ENCODE measurements at places on chromosomes 12 and 14.

- no peak for DNase-seq
Observed at GRCh38 chr12:13196130-13196921, at the start of gene EMP1. Gene EMP1 (plus strand): TSS chr12:13196726. CDS start chr12:13211511, 14,785 bp downstream.

DNA sequence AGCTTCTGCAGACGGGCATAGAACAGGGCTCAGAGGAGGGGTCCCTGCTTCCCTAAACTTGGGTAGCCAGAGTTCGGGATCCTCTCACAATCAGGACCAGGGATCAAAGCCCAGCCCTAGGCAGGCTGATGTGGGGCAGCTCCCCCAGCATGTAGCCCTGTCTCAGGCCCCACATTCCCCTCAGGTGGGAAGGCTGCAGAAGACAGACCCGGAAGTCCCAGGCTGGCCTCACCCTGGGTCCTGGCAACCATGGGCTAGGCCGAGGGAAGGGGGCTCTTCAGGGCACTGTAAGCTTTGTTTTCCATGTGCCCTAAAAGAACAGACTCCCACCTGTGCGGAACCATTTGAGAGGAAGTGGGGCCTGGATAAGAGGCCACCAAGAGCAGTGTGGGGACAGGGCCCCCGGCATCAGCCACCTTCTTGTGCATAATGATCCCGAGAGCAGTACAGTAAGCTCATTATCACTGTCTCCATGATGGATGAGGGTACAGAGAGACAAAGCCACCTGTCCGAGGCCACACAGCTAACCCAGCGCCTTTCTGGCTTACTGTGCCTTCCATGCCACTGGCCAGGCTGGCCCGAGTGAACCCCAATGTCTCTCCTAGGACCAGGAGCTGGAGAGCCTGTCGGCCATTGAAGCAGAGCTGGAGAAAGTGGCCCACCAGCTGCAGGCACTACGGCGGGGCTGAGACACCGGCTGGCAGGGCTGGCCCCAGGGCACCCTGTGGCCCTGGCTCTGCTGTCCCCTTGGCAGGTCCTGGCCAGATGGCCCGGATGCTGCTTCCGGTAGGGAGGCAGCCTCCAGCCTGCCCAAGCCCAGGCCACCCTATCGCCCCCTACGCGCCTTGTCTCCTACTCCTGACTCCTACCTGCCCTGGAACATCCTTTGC, 11.5 kb downstream of the CHGA start:
- DNase-seq = no peak

DNA sequence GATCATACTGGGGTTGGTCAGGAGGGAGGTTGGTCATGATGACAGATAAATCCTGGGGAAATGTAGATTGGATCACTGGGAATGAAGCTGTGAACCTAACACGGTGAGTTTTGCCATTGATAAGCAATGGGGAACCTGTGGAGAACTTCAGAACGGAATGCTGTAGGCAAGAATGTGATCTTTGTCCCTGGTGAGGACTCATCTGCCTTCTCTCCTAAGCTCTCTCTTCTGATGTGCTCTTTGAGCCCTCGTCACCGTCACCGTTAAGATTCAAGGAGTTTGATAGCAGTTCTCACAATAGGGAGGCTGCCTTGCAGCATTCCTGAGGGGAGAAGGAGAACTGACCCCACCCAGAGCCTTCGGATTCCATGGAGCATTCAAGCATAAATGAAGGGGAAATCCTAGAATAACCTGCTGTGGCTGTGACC, 217.6 kb downstream of the ANO6 start:
- no peak for DNase-seq

GRCh38 chr14:58744801-58745394, 107.1 kb downstream of the DACT1 start:
- no peak for DNase-seq

GRCh38 chr14:105430565-105430964, 10.9 kb downstream of the MTA1 start:
- DNase-seq = no peak

- no peak for DNase-seq
Observed at GRCh38 chr14:71119832-71120231, 212.6 kb downstream of the PCNX1 start.

GRCh38 chr14:99773521-99774497, 19.4 kb upstream of the EML1 start:
- no peak for DNase-seq

- no peak for DNase-seq
Observed at GRCh38 chr14:69928111-69928523, 48.9 kb downstream of the SMOC1 start.

DNA sequence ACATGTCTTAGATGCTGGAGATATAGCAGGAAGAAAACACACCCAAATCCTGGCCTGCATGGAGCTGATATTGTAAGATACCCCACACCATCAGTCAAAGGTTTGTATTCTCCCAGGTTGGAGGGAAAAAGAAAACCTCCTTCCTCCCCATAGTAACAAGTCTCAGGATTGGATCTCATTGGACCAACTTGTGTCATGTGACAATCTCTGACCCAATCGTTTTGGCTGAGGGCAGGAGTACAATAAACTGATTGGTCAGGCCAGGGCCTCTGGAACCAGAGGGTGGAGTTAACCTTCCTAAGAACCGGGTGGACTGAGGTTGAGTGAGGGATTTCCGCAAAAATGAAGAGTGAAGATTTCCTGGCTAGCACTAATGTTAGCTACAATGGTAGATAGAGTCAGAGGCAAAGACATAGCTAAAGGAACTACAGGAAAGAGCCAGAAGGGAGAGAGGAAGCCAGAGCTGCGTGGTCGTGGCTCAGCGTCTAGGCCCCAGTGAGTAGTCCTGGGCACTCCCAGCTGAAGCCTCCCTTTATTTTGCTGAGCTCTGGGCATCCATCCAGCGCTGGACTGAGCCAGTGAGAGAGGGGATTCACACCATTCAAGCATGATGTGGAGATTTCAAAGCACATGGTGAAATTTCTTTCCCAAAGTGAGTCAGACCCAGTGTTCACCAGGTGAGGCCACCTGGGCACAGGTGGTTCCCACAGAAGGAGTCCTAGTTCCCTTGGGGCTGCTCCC, 219.9 kb downstream of the AACS start:
- DNase-seq = no peak

DNA sequence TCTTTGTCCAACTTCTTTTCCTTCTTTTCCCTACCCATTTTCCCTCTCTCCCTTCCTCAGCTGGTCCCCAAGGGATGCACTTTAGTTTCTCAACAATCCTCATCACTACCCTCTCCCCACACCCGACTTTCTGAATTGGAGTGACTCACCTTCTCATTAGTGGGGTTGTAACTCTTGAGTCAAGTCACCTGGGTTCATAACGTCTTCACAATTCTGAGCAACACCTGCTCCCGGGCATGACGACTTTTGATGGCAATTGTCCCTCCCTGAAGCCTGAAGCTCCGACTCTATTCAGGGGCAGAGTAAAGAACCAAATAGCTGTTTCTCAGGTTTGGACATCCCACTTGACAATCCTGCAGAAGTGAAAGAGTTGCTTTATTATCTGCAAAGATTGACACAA, 82.7 kb upstream of the OTX2 start:
- no peak for DNase-seq

DNA sequence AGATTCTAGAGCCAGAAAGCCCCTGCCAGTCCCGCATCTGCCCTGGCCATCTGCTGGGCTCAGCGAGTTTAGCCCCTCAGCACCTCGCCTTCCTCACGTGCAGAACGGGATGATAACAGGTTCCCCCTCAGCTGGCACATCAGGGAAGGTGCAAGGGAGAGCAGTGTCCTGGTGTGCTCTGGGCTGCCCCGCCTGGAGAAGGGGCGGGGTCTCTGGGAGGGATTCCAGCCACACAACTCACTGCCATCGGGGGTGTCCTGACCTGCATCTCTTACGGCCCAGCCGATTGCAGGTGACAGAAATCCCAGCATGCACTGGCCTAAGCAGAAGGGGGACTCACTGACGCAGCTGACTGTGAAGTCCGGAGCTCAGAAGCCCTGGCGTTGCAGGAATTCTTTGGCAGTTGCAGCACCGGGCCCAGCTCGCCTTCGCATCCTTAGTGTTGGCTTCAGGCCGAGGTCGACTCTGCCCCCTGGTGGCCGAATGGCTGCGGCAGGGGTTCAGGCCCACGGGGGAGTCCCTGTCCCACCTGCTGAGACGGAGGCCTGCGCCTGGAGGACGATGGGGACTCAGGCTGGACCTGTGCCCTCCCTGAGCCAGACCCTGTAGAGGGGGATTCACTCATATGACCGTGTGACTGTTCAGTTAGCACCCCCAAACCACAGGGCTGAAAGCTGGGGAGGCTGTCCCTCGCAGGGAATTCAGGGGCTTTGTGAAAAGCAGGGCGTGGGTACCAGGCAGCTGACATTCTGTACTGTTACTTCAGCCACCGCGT, 178.6 kb downstream of the ADGRD1 start:
- DNase-seq = peak; percentile 28

DNA sequence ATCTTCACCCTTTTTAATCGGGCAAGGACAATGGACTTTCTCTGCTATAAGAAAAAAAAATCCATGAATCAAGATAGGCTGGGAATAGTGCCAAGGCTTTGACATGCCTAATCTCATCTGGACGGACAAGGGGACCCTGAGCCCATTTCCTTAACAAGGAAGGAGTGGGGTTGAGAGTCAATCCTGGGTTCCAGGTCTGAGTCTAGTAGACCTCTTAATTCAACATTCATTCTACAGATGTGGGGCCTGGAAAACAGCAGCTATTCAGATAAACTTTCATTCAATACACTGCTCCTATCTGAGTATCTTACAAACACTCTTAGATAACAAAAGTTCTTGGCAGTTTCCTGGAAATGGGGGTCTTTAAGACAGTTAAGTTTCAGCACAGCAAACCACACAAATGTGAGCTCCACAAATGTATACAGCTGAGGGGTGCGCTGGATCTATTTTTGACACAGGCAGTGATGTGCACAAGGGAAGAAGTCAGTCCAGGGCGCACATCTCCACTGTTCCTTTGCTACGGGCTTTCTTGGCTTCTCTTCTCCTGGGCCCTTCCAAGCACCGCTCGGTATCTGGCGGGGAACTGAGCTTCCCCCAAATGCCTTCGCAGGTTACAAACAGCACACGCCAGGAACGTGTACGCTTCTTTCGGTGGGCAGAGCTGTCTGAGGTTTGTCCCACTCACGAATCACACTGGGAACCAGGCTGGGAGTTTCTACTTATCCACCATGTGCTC, 82.2 kb upstream of the GPR68 start:
- DNase-seq = no peak

- DNase-seq = no peak
Observed at GRCh38 chr14:104396682-104397470, 182.7 kb upstream of the C14orf180 start.

- no peak for DNase-seq
Observed at GRCh38 chr12:607541-608001, 55.7 kb downstream of the NINJ2 start.

GRCh38 chr12:25253371-25254068, 2.8 kb upstream of the KRAS start:
- DNase-seq = no peak

DNA sequence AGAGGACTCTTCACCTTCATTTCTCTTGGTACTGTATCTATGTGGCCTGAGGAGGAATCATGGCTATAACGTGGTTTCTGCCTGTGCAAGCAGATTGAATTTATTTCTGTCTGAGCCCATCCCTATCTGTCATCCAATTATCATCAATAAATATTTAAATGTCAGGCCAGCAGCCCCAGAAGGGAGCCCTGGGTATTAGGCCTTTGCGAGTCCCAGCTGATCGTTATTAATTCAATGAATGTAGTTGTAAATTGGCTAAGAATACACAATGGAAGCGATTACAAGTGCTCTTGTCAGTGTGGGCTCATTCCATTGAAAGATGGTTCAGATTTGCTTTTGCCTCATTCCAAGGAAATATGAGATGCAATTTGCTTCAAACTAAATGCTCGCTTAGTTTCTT, 142.0 kb downstream of the KTN1 start:
- no peak for DNase-seq

DNA sequence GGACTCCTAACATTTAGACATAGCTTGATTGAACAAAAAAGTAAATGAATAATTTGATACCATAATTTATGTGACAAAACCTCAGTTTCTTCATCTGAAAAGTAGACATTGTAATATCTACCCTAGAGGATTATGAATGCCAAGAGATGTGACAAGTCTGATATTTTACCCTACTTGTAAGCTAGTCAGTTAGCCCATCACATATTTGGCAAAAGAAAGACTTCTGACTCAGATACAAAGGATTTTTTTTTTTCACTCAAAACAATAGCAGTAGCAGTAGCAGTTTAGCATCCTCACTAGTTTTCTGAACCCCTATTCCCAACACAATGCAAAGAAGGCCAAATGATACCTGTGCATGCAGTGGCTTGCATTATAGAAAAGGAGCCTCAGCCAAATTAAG, 377.3 kb upstream of the E2F7 start:
- no peak for DNase-seq

GRCh38 chr12:93191423-93191822, 186.3 kb upstream of the NUDT4 start:
- DNase-seq = no peak

- no peak for DNase-seq
Observed at GRCh38 chr12:503111-503761, 43.5 kb downstream of the B4GALNT3 start.

- no peak for DNase-seq
Observed at GRCh38 chr12:6315704-6316597, 5.5 kb downstream of the PLEKHG6 start.

GRCh38 chr12:70443062-70443673, 77.1 kb downstream of the KCNMB4 start:
- no peak for DNase-seq

- DNase-seq = no peak
Observed at GRCh38 chr12:78540606-78541336, 323.8 kb upstream of the SYT1 start.

- DNase-seq = peak; percentile 8
Observed at GRCh38 chr12:108768591-108769500, 37.5 kb upstream of the CORO1C start.

DNA sequence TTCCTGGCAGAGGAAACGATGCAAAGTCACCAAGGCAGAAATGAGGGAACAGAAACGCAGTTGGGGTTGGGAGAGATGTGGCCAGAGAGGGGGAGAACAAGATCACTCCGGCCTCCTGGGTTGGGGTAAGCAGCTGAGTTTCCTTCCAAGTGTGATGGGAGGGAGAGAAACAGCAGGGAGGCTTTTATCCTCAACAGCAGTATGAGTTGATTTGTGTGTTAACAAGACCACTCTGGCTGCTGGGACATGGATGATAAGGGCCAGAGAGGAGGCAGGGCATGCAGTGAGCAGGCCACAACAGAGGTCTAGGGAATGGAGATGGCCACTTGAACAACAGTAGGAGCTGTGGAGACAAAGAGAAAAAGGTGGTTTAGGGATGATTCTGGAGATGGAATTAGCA, 66.8 kb downstream of the GLRX5 start:
- DNase-seq = no peak

- DNase-seq = no peak
Observed at GRCh38 chr12:23927907-23928306, 21.6 kb downstream of the SOX5 start.

DNA sequence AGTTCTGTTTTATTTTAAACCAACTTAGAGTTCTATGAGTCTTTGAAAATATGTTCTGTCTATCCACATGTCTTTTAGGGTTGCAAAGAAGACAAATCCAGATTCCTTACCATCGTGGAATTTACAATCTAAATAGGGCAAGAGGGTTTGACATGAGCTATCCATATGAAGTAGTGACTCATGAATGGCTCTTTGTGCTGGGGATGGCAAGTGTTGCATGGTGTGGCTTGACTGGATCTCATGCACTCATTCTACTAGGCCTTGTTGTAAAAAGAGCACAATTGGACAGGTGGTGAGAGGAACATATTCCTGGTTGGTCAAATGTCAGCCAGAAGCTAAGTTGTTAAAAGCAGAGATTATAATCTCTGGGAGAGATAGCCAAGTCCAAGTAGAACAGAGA, 509.1 kb downstream of the DIO2 start:
- DNase-seq = no peak

- no peak for DNase-seq
Observed at GRCh38 chr12:45890276-45890675, 100.1 kb downstream of the SCAF11 start.

- no peak for DNase-seq
Observed at GRCh38 chr12:9706086-9706685, 26.7 kb downstream of the CLECL1 start.

Measured in NCI-H1092 (cell line).